ENCODE measurements at places on chromosomes 5 and 9.
A peak's percentile ranks its signal among the peaks of the same experiment; 100 is the strongest.

- no peak for DNase-seq
Observed at GRCh38 chr5:2196416-2196815, 313.7 kb upstream of the IRX4 start.

DNA sequence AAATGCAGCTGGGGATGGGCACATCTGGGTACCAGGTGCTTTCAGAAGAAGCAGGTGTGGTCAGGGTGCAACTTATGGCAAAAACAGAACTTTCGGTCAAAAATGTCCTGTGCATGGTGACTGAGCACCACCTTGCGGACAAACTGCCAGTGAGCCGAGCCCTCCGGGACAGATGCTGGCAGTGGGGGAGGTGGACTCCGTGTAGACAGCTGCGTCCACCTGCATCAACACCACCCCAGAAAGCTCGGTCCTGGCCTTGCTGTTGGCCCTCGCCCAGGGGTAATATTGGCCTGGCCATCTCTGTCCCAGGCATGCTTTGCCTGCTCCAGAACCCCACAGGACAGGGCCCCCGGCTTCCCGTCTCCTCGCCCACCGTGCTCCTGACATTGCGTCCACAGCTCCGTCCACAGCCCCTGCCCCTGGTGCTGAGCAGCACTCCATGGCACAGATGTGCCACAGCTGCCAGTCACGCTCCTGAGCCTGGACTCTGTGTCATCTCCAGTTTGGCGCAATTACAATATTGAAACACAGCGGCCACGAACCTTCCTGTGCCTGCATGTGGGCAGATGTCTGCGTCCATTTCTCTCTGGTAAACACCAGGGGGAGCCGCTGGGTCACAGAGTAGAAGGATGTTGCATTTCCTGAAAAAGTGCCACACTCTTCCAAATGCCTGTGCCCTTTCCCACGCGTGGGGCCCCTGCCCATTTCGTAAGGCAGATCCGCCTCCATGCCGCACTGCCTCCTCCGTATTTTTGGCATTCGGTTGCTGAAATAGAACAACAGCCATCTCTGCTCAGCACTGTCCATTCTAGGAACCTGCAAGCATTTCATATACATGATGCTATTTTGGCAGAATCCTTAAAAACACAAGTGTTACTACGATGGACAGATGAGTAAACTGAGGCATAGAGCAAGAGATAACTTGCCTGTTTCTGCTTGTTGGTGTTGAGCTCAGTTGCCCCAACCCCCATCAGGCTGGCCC is 33.4 kb upstream of the SLC6A19 start:
- DNase-seq = peak; percentile 63

- no peak for DNase-seq
Observed at GRCh38 chr5:150510460-150511263, 2.7 kb downstream of the NDST1 start.

DNA sequence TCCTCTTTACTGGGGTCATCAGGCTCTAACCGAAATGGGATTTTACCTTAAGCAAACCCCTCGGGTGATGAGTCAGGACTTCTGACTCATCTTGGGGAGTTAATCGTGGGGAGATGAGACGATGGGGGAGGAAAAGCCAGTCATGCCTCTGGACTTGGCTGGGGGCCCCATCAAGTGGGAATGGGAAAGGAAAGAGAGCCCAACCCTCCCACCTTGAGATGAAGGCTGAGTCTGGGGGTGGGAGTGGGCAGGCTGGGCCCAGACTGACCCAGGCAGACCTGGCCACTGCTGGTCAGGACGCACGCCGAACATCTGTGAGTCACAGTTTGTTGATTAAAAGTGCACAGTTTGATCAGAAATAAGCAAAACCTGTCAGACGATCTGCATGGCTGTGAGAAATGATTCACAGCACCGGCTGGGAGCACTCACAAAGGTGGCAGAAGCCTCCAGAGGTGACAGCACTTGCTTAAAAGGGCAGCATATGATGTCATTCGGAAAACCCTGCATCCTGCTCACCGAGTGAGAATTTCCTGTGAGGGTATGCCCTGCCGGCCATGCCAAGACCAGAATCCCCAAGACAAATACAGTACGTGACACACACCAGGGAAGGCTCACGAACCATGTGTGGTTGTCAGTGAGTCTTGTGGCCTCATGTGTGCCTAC is 50.0 kb upstream of the SLC25A51 start:
- peak; percentile 99 for DNase-seq

DNA sequence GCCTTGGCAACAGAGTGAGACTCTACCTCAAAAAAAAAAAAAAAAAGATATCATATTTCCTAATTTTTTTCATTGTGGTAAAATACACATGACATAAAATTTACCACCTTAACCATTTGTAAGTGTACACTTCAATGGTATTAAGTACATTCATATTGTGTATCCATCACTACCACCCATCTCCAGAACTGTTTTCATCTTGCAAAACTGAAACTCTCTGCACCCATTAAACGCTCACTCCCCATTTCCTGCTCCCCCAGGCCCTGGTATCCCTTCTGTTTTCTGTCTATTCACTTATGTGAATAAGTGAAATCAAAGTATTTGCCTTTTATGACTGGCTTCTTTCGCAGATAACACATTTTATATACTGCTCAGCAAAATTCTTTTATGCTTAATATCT is 12.8 kb downstream of the LRRC8A start:
- no peak for DNase-seq

- DNase-seq = no peak
Observed at GRCh38 chr5:130526708-130527107, 622.4 kb downstream of the CHSY3 start.

DNA sequence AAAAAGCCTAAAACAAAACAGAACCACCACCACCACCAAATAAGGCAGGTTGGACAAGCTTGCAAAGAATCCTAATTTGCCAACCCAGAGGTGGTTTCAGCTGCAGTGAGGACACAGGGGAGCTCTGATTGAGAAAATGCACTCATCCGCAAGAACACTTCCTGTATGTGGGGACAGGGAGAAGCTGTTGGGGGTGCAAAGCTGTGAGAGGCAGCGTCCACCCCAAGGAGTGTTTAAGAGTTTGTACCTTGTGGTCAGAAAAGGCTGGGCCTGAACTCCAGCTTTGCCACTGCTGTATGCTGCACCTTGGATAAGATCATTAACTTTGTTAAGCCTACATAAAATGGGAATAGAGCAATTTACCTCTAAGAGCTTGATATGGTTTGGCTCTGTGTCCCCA is 511.7 kb downstream of the BNC2 start:
- no peak for DNase-seq

GRCh38 chr9:138052635-138053320 is 175.2 kb downstream of the CACNA1B start:
- no peak for DNase-seq

- DNase-seq = no peak
Observed at GRCh38 chr9:137705906-137706305, 87.1 kb downstream of the EHMT1 start.
